ENCODE measurements at places on chromosomes 11 and 22. TPM values are rescaled to one million over a fixed set of nuclear protein-coding genes. Genes with fewer than 3 reads are reported as not detected.

GRCh38 chr11:22467741-22468140 lies 129.6 kb downstream of the SLC17A6 start:
- DNase-seq: no peak

GRCh38 chr11:65053827-65054508 lies 4.4 kb downstream of the NAALADL1 start:
- peak; percentile 77 for DNase-seq

CYP2D6 gene
- 4.5 TPM for total RNA-seq

GRCh38 chr22:30031764-30032455 lies 48.4 kb upstream of the HORMAD2 start:
- DNase-seq: no peak

DNA sequence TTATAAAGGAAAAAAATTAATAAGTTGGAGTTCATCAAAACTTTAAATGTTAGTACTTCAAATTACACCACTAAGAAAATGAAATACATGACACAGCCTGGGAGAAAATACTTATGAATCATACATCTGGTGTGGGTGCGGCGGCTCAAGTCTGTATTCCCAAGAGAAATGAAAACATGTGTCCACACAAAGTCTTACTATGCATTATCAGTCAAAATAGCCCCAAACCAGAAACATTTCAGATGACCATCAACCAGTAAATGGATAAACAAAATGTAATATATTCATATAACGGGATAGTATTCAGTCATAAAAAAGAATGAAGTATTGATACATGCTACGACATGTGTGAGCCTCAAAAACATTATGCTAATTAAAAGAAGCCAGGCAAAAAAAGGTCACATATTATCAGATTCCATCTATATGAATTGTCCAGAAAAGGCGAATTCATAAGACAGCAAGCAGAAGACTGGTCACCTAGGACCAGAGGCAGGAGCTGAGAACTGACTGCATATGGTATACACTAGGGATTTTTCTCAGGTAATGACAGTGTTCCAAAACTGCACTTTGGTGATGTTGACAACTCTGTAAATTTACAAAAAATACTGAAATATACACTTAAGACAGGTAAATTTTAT lies 5.3 kb upstream of the AKIP1 start:
- DNase-seq: no peak

DNA sequence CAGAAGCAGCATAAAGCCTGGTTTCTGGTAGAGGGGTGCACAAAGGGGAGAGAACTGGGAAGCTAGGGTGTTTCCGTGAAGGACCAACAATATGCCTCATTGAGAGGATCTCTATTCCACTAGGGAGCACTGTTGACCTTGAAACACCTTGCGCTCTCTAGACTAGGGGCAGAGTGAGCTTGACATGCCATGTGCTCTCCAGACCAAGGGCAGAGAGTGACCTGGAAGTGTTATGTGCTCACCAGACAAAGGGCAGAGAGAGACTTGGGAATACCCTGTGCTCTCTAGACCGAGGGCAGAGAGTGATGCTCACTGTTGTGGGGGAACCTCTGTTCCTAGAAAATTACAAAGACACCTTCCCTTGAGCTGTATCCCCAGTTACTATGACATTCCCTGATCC lies 15.2 kb upstream of the EI24 start:
- DNase-seq: no peak

MPPED1 gene
- total RNA-seq: not detected

Measured in OCI-LY7 (cell line).